Fibroblast of lung (primary cell): ENCODE measurements at places on chromosomes 16 and 17.

GRCh38 chr17:76119409-76120371 lies 16.1 kb upstream of the EXOC7 start:
- no peak for DNase-seq

DNA sequence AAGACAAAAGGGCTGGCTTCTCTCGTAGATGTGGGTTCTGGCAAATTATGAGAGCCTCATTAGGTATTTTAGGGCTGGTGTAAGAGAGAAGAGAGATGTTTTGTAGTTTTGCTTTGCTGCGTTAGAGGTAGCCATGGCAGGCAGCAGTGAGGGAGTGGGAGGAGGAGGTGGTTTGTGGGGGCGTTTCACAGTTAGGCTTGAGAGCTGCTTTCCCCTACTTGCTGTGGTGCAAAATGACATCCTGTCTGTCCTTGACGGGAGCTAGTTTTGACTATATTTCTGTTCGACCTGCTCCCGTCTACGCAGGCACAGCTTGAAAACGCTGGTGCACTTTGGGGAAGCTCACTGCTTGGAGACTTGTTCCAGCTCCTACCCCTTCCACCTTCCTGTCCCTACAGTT lies 75.5 kb downstream of the SLC5A11 start:
- DNase-seq: no peak

- DNase-seq: peak; percentile 81
These were observed 27.1 kb upstream of the IL21R start for GRCh38 chr16:27374804-27375425.

DNA sequence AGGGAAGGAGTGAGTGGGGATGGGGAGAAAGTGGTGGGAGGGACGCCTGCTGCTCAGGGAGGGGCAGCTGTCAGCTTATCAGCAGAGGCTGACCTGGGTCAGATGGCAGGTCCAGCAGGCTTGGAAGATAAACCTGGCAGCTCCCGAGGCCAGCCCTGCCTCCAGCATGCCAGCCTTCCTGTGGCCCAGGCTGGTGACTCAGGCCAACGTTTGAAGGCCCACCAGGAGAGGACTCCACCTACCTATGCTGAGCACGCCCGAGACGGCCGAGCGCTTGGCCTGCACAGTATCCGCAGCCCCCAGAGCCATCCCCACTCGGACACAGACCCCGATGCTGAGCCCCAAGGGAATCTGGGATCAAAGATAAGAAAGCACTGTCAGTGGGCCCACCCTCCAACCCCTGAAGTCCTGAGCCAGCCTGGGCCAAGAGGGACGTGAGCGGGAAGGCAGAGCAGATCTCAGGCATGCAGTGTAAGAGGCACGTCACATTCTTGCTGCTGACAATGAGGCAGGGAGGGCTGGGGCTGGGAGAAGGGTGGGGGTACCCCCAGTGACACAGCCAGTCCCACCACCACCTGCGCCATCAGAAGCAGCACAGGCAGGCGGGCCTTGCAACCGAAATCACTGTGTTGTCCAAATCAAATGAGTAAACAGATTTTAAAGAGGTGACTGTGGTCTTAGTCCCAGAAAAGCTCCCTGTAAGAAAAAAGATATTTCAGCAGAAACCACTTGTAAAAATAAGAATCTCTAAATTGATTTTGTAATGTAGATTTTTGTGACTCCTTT lies 12.4 kb downstream of the SLC47A2 start:
- no peak for DNase-seq

- peak; percentile 60 for DNase-seq
These were observed 5.9 kb upstream of the SPG7 start for GRCh38 chr16:89502081-89502843.

DNA sequence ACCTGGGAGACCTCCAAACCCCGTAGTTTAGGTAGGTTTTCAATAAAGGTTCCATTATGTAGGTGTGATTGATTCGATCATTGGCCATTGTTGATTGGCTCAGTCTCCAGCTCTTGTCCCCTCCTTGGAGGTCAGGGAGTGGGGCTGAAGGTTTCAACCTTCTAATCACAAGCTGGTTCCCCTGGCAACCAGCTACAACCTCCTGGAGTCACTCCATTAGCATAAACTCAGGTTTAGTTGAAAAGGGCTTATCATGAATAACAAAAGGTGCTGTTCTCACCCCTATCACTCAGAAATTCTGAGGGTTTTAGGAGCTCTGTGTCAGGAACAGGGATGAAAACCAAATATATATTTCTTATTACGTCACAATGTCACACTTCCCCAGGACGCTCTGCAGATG lies 28.5 kb downstream of the TMEM132E start:
- DNase-seq: no peak

GRCh38 chr17:50048146-50048720 lies 7.7 kb upstream of the ITGA3 start:
- DNase-seq: peak; percentile 76

GRCh38 chr17:41390411-41390938 lies 6.9 kb downstream of the KRT31 start:
- DNase-seq: no peak

GRCh38 chr16:23131436-23131835 lies 17.8 kb downstream of the USP31 start:
- no peak for DNase-seq

DNA sequence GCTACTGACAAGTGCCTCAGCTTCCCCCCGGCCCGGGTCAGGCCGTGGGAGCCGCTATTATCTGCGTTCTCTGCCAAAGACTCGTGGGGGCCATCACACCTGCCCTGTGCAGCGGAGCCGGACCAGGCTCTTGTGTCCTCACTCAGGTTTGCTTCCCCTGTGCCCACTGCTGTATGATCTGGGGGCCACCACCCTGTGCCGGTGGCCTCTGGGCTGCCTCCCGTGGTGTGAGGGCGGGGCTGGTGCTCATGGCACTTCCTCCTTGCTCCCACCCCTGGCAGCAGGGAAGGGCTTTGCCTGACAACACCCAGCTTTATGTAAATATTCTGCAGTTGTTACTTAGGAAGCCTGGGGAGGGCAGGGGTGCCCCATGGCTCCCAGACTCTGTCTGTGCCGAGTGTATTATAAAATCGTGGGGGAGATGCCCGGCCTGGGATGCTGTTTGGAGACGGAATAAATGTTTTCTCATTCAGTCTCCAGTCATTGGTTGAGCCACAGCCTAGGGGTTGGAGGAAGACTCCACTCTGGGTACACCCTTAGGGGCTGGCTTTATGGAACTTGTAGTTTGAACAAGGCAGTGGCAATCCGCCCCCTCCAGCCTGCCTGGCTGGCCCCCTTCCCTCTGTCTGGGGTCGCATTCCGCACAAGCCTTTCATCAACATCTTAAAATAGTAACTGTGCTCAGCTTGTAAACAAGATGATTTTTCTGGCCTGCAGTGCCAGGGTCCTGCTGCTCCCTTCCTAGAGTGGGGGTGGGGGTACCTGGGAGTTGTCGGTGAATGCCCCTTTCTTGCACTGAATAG lies 4.1 kb downstream of the SYNGR2 start:
- no peak for DNase-seq

DNA sequence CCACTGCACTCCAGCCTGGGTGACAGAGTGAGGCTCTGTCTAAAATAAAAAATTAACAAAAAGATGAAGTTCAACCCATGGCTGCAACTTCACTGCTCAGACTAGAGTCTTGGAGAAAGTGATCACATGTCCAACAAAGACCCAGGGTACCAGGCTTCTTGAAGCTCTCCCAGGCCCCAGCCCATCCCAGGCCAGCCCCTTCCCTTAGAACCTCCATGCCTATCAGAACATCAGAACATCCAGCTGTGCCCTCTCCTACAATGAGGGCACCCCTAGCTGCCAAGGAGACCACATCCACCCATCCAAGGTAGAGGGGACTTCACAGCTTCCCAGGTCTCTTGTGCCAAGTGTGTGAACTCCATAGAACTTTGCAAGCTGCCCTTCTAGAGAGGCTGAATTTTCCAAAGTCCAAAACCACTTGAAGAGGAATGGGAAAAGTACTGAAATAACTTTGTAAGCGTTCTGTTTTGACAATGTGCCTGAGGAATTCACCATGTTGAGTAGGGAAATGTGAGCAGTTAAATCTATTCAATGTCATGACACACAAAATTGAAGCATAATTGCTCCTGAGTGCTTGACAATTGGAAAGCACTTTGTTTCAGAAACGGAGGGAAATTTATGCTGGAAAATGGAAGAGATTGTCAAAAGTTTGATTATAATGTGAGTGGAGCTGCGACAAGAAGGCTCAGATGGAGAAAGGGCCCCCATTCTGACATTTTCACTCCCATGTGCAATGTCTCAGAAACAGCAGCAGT lies 230.4 kb downstream of the ZNF423 start:
- no peak for DNase-seq

DNA sequence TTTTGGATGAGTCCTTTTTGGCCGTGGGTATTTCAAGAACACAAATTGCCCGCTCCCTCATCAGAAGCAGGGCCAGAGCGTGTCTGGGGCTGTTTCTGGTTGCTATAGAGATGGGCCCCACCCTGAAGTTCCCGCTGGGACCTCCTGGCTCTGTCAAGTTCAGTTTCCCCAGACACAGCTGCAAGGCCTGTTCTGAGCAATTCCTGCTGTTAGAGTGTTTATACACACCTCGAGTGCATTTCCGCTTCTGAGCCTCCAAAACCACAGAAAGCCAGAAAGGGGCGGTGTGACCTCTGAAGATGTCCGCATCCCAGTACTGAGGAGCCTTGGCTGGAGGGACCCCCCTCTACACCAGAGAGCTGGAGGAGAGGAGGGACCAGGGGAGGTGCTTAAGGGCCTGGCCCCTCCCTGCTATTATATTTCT lies 9.3 kb upstream of the WBP2 start:
- DNase-seq: peak; percentile 60

GRCh38 chr16:54817432-54817831 lies 113.2 kb upstream of the IRX5 start:
- no peak for DNase-seq

- peak; percentile 1 for DNase-seq
These were observed 56.0 kb upstream of the FAM20A start for GRCh38 chr17:68657166-68657565.

DNA sequence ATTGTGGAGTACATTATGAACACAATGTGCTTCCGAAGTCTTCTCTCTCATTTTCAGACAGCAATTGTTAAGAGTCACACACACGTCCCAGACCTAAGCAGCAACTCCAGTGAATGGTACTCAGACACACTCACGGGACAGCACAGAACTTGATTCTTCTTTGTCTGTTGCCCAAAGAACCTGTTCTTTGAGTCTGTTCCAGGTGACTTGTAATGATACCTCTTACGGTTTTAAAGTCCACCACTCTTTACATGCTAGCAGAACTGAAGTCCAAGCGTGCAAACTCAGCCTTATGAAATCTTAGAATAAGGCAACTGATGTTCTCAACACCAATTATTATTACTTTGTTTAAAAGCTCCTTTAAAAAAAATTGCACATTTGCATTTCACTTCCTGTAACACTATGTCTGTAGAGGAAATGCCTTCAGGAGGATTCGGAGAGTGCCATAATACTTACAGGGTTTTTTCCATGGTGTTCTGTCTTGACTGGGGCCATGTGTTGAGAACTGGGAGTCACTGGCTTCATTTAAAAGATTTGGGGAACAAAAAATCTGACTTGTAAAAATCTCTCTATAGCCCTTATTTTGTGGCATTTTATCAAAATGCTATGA lies 48.1 kb downstream of the MARF1 start:
- no peak for DNase-seq

GRCh38 chr17:77498091-77498741 lies 357.4 kb downstream of the SEC14L1 start:
- no peak for DNase-seq

DNA sequence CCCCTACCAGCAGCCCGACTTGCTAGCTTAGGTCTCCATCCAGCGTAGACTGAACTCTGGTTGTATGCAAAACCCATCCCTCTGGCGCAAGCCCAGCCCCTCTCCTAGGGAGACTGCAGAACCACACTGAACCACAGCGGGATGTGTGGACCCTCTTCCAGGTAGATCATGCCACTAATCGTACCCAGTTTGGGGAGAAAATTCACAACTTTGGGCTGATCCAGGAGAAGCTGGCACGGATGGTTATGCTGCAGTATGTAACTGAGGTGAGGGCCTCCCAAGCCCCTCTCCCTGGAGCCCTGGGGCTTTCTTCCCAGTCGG lies 3.2 kb downstream of the ACADVL start:
- no peak for DNase-seq

DNA sequence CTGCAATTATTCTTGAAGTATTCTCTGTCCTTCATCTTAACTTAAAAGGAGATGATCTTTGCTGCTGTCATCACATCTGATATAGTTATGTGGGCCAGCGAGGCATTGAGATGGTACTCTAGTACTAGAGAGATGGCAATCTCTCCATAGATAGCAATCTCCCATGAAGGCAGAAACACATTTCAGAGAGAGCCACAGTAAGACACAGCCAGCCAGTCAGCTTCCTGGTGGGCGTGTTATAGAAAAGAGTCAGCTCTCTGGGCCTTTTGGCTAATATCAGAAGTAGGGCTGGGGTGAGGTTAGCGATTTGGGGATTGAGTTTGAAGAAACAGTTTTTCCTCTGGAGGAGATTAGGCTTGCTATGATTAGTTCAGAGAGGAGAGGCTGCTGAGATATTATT lies 22.6 kb upstream of the EFCAB13 start:
- no peak for DNase-seq

- no peak for DNase-seq
These were observed 38.3 kb upstream of the NAT9 start for GRCh38 chr17:74814453-74814852.

- peak; percentile 49 for DNase-seq
These were observed 141.4 kb downstream of the PMP22 start for GRCh38 chr17:15123593-15124263.

GRCh38 chr17:65572581-65573281 lies 11.3 kb upstream of the AXIN2 start:
- DNase-seq: no peak

GRCh38 chr17:30225919-30226553 lies 9.5 kb downstream of the SLC6A4 start:
- no peak for DNase-seq

GRCh38 chr16:17466876-17467275 lies 3.9 kb downstream of the XYLT1 start:
- no peak for DNase-seq

DNA sequence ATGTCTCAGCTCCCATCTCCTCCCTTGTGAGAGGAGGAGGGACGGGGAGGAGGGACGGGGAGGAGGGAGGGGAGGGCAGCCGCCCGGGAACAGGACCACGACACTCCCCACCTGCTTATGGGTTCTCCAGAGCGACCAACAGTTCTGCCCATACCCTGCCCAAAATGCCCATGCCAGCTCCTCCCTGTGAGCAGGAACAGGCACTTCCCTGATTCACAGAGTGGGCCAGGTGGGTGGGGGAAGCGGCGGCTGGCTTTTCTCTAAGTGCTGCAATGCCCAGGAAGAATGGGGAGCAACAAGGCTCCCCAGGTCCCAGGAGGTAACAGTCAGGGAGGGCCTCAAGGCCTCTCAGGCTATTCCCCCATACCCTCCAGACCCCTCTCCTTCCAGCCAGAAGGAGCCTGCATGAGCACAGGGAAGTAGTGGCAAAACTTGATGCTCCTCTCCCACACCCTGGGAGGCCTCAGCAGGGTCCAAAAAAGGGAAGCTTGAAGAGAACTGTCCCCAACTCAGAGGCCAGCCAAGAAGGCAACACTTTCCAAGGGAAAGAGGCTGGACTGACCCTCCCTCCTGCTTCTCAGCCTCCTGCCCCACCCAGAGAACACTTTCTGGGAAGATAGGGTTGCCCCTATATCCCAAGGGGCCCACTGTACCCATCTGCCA lies 53.8 kb downstream of the MYO18A start:
- DNase-seq: no peak

GRCh38 chr17:44053125-44053872 lies 13.2 kb downstream of the LSM12 start:
- DNase-seq: peak; percentile 19
